ENCODE measurements at places on chromosomes 12 and 14. TPM values are rescaled to one million over a fixed set of nuclear protein-coding genes. Genes with fewer than 3 reads are reported as not detected.

DNA sequence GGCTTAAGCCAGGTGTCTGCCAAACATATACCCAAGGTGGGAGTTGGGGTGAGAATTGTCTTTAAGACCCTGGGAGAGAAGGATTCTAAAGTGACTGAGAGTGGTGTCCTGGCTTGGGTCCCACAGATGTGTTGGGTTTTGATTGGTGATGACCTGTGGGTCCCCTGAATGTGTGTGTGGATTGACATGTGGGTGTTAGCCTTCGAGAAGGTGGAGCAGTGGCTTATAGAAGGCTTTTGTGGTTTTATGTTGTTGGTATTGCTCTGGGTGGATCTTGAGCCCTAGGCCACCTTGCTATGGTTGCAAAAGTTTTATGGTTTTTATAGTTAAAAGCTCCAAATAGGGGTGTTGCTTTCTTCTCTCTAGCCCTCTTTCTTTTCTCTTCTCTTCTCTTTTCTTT lies 29.7 kb downstream of the PLEKHG3 start:
- DNase-seq = no peak

DNA sequence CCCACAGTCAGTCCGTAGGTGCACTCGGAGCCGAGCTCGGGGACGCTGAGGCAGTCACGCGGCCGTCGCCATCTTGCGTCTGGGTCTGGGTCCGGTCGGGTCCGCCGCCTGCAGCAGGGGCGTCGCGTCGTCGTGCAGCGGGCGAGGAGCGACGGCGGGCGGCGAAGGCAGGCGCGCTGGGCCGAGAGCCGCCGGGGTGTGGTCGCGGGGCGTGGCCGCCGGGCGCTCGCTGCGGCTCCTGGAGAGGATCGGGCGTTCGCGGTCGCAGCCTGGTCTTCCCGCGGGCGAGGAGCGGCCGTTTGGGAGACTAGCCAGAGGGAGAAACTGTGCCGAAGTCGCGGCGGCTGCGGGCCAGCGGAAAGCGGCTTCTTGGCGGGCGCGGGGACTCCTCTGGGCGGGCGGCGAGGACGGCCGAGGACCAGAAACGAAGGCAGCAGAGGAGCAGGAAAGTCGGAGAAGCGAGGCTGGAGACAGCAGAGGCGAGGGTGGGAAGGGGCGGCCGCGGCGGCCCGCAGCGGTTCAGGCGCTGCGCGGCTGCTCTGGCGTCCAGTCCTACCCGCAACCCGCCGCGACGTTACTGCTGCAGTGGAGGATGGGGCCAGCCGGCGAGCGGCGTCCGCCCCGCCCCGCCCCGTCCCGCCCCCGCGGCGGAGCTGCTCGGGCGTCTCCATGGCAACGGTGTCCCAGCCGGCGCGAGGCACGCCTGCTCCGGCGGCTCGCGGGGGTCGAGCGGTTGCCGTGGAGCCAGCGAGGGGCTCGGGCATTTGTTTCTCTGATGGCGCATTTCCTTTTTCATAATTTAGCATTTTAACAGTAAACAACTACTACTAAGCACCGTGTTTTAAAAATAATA lies at the start of gene PNMA1:
Gene PNMA1 (minus strand): TSS at position 582 of the 853 bp plus-strand sequence. CDS start 745 bp downstream, outside the sequence.
- peak; percentile 81 for DNase-seq

CISTR gene
- total RNA-seq = not detected

DNA sequence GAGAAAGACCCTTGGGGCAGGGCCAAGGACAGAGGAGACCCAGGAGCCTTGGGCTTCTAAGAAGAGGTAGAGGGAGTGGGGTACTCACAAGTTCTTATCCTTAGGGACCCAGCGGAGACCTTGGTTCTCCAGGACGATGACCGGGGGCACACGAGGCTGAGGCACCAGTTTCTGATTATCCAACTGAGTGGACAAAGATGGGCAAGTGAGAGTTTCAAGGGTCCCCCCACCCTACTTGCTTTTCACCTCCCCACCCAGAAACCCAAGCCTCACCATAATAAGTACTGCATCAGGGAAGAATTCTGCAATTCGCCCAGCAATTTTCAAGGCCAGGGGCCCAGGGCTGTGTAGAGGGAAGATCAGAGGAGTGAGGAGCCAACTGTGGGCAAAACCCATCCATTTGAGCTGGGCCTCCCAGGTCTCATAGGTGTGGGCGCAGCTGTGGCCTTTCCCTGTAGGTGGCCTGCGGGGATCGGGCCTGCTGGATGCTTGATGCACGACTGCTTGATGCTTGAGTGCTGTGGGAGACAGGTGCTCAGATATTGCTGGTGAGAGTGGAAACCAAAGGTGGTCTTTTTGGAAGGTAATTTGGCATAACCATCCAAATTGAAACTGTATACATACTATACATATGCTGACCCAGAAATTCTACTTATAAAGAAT lies 2.0 kb downstream of the EMC9 start:
- no peak for DNase-seq

EGLN3 gene
- total RNA-seq = 0.64 TPM

DNA sequence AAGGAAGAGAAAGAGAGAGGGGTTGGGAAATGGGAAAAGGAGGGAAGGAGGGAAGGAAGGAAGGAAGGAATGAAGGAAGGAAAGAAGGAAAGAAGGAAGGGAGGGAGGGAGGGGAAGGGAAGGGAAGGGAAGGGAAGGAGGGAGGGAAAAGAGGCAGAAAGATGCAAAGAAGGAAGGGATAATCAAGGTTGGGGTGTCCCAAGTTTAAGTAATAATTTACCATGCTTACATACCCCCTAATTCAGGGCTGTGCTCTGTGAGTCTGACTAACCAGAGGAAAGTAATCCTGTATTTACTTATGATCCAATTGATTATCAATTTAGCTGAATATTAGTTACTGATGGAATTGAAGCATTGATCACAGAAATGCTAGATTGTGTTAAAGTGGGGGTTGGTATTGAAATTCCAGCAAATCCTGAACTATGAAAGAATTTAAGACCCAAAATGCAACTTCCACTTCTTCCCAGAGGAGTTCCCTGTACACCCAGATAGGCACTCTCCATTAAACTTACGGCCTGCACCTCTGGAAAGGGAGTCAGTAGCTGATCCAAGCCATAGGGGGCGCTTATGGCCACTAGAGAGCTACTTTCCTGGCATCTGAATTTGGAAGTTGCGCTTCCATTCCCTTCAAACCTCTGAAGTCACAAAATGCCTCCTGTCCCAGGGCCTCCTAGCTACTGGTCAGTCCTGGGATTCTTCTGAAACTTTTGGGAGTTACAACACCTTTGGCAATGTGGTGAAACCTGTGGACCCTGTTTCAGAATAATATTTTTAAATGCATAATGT lies 162.7 kb upstream of the PWP1 start:
- no peak for DNase-seq

DNA sequence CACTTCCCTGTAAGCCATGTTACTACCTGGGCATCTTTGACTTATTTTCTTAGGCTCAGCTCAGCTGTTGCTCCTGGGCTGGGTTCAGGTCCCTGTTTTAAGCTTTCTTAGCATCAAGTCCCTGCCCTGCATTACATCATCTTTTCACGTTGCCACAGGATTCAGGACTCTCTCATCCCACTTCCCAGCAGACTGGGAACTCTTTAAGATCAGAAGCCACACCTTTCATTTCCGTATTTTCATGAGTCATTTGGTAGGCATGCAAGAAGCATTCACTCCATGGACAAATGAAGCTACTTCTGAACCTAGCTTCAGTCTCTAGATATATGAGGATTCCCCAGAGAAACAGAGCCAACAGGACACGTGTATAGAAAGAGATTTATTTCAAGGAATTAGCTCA lies 726.8 kb downstream of the VRK1 start:
- no peak for DNase-seq

GRCh38 chr12:22684140-22685118 lies 59.5 kb downstream of the ETNK1 start:
- DNase-seq = peak; percentile 67

GRCh38 chr12:131795690-131796410 lies 32.3 kb upstream of the MMP17 start:
- no peak for DNase-seq

- DNase-seq = no peak
Observed at GRCh38 chr14:68507544-68508081, 285.3 kb downstream of the ZFP36L1 start.

- peak; percentile 12 for DNase-seq
Observed at GRCh38 chr12:123744836-123745235, 17.3 kb upstream of the DNAH10 start.

DNA sequence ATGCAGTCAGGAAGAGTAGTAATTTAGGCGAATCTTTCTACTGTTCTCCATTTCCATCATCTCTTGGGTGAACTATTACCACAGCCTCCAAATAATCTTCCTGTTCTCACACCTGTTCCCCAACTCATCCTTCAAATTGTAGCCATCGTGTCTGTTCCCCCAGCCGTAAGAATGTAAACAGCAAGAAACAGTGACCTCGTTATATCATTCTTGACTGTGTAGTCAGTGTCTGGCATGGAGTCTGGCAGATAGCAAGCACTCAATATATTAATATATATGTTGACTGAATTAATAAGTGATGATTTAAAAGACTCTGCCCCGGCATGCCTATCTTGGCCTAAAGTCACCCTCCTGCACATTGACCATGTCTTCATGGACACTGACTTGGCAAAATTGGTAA lies 20.3 kb downstream of the PDE6H start:
- no peak for DNase-seq

ZC2HC1C gene
- 0.64 TPM for total RNA-seq

SYCP3 gene
- under 0.01 TPM for total RNA-seq

DNA sequence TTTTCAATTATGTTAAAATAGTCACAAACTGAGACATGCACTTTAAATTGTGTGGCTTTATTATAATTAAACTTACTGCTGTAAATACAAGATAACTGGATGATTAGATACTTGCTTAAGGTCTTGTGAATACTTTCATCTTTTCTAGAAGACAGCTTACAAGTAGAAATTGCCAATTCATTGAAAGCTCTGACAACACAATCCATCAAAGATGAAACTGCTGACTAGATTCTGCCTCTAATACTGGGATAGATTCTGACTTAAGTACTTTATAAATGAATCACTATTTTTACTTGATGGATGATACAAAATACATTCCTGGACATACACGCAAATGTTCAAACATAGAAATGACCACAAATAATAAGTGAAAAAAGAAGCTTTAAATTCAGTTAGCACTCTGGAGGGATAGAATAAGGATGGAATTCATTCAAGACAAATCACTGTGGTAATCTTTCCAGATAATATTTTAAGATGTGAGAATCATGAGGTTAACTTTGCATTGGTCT lies 876.8 kb downstream of the RPS29 start:
- DNase-seq = no peak

REP15 gene
- 1.3 TPM for total RNA-seq

DNA sequence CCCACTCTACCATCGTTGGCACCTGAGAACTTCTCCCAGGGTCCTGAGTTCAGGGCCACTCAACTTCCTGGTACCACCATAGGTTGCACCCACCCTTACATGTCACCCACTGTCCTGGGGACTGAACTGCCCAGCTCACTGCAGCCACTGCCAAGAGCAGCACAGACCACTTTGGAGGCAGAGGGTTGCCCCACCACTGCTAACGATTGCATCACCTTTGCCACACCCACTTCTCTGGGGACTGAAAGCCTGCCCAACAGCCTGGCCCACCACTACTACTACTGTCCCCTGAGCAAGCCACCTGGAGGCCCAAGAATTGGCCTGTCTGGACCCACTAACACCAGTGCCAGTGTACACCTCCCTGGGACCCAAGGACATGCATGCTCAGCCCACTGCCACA lies 27.6 kb downstream of the CACNA2D4 start:
- DNase-seq = no peak

DNA sequence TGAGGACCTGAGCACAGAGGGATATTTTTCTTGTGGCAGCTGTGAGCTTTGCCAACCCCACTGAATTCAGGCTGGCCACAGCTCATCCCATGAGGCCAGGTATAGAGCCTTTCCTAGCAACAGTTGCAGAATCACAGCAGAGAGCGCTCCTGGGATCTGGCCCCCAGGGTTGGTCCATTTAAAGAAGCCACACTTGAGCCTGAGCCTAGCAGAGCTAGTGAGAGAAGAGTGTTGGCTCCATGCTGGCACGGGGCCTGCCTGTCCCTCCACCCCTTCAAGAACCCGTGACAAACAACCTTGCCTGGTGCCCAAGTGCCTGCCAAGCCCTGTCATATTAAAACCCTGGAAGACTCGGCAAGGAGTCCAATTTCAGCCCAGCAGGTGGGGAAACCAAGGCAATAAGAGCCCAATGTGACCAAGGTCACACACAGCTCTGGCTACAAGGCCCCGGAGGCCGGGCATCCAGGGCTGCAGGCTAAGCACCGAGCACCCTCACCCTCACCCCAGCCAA lies 91.6 kb downstream of the LRRC74A start:
- no peak for DNase-seq

DNA sequence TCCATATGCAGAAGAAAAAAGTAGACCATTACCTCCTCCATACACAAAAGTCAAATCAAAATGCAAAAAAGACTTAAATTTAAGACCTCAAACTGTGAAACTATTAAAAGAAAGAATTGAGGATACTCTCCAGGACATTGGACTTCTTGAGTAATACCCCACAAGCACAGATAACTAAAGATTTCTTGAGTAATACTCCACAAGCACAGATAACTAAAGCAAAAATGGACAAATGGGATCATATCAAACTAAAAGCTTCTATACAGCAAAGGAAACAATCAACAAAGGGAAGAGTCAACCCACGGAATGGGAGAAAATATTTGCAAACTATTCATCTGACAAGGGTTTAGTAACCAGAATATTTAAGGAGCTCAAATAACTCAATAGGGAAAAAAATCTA lies 427.9 kb downstream of the CCDC91 start:
- peak; percentile 7 for DNase-seq

DNA sequence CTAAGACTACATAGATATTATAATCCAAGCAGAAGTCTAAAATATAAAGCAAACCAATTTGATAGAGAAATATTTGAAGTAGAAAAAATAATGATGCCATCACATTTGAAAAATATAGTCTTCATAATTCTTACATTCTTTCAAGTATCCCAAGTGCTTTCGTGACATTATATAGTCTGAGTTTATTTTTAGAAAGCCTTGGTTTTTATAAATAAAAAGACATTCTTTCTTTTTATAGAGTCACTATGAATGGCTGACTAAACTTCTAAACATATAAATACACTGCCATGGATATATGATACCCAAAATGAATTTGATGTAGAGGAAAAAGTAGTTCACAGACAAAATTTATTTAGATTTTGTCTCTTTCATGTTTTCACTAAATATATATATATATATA lies 135.1 kb upstream of the PDZRN4 start:
- DNase-seq = no peak

DNA sequence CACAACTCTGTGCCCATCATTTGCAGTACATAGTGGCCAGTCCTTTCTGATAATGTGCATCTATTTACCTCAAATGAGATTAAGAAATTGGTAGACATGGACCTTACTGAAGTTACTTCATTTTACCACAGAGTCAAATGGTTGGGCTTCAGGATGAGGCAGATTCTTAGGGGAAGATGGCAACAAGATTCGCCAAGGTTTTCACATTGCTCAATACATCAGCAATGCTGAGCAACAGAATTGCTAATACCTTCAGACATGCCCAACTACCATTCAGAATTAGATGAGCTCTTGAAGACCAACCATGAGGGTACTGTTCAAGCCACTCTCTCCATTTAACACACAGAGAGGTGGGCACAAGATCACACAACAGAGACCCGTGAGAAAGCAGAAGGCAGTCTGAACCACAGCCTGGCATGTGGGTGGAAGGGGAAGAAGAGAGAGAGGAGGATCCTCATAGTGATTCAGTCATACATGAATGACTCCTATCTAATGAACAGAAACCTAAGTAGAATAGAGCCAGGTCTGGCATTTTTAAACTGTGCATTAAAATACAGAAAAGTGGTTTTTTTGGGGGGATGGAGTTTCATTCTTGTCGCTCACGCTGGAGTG lies 28.5 kb downstream of the CPM start:
- DNase-seq = no peak
